ENCODE measurements at places on chromosomes 6 and 20. TPM values are rescaled to one million over a fixed set of nuclear protein-coding genes. Genes with fewer than 3 reads are reported as not detected.
A peak's percentile ranks its signal among the peaks of the same experiment; 100 is the strongest.

DNA sequence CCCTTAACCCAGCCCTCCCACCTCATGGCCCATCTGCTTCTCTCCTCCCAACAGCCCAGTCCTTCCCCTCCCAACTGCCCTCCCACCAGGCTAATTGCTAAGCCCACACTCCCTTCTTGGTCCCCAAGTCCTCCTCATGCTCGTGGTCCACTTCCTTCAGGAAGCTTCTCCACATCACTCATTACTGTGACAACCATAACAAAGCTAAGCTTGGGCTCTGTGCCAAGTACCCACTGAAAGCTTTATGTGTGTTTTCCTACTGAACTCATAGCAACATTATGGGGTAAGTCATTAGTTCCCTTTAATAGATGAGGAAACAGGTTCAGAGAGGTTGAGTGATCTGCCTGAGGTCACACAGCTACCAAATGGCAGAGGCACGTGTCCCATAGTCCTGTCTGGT lies 16.2 kb downstream of the FRS3 start:
- no peak overlapping the region for H3K27ac ChIP-seq
- H3K36me3 ChIP-seq, result no peaks in the 10 kb centered on the region
- DNase-seq, result no peak

DNA sequence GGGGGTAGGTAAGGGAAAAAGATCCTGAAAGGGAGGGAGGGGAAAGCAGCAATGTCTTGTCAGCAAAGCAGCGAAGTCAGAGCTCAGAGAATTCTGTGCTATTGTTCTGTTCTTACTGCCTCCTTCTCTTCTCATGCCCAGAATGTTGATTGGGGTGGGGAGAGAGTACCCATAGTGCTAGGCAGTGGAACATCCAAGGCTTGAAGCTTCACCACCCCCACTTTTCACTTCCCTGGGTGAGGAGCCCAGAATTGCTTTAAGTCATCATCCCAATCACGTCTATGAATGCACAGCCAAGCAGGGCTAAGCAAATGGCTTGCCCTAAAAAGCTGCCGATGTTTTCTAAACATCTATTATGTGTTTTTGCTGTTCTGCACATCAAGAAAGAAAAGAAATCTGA lies 16.5 kb downstream of the REPS1 start:
- H3K27ac ChIP-seq, result no peak overlapping the region
- H3K4me3 ChIP-seq, result no peak overlapping the region
- no peak for DNase-seq

DNA sequence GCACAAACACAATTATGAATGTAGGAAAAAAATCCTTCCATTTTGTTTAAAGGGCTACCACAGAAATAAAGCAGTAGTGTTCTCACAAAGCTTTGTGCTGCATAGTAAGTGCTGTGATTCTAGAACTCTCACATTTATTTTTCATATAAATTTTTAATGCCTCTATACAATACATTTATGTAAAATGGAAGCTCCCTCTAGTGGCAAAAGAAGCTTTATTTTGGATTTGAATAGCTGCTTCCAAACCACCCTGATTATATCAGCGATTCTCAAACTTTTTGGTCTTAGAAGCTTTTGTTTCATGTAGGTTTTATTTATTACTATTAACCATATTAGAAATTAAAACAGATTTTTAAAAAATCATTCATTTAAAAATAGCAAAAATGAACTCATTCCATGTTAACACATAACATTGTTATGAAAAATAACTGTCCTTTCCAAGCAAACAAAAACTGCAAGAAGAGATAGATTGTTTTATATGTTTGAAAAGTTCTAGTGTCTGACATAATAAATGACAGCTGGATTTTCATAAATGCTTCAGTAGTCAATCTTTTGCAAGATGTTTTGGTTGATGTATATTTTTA lies 38.4 kb downstream of the HS3ST5 start:
- no peaks in the 10 kb centered on the region for H3K27me3 ChIP-seq
- H3K27ac ChIP-seq, result no peak overlapping the region
- no peaks in the 10 kb centered on the region for H3K4me1 ChIP-seq
- H3K4me3 ChIP-seq, result no peak overlapping the region

- DNase-seq, result no peak
- no peak overlapping the region for H3K4me3 ChIP-seq
- no peaks in the 10 kb centered on the region for H3K4me1 ChIP-seq
- H3K27ac ChIP-seq, result no peak overlapping the region
- no peaks in the 10 kb centered on the region for H3K27me3 ChIP-seq
Observed at GRCh38 chr6:139927236-139927635, 552.8 kb upstream of the CITED2 start.

- H3K27me3 ChIP-seq, result no peaks in the 10 kb centered on the region
- peaks cover 4% of the 10 kb centered on the region for H3K4me1 ChIP-seq
- no peak overlapping the region for H3K27ac ChIP-seq
- no peak for DNase-seq
- no peak overlapping the region for H3K4me3 ChIP-seq
Observed at GRCh38 chr6:13689511-13690256, 22.0 kb downstream of the RANBP9 start.

- DNase-seq, result no peak
- H3K4me1 ChIP-seq, result no peaks in the 10 kb centered on the region
- H3K27ac ChIP-seq, result no peak overlapping the region
Observed at GRCh38 chr6:68975816-68976215, 340.7 kb downstream of the ADGRB3 start.

GRCh38 chr20:48329676-48330664 lies 497.8 kb downstream of the PREX1 start:
- H3K27ac ChIP-seq, result no peak overlapping the region
- DNase-seq, result no peak
- H3K36me3 ChIP-seq, result no peaks in the 10 kb centered on the region

GRCh38 chr20:47117371-47117770 lies 222.7 kb downstream of the EYA2 start:
- peak overlapping the region; percentile 69 for H3K27ac ChIP-seq
- H3K36me3 ChIP-seq, result no peaks in the 10 kb centered on the region
- H3K27me3 ChIP-seq, result no peaks in the 10 kb centered on the region
- H3K4me1 ChIP-seq, result no peaks in the 10 kb centered on the region

DNA sequence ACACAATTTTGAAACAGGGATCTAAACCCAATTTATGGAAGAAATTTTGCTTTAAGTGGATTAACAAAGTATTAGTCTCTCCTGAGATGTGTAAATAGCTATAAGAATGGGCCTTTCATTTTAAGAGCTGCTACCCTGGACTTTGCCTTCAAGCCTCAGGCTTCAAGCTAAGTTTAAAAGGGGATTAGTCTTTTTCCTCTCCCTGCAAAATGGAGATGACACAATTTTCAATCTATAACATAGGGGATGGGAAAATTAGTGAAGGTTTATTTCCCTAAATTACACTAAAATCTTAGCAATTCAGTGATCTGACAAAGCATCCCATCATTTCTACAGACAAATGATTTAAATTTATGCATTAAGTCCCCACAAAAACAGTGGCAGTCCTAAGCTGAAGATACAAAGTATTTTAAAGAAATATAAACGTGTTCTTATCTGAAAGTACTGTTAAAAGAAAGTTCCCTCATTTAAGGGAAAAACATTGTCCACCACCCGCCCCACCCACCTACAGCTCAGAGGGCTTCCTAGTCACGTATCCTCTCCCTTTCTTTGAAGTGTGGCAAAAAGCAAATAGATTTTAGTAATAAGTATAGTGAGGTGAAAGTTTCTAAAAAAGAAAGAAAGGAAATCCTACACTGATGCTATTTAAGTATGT lies 14.5 kb downstream of the ARHGAP18 start:
- H3K36me3 ChIP-seq, result no peaks in the 10 kb centered on the region
- no peak overlapping the region for H3K4me3 ChIP-seq
- no peak for DNase-seq
- no peaks in the 10 kb centered on the region for H3K4me1 ChIP-seq
- H3K27me3 ChIP-seq, result no peaks in the 10 kb centered on the region

DNA sequence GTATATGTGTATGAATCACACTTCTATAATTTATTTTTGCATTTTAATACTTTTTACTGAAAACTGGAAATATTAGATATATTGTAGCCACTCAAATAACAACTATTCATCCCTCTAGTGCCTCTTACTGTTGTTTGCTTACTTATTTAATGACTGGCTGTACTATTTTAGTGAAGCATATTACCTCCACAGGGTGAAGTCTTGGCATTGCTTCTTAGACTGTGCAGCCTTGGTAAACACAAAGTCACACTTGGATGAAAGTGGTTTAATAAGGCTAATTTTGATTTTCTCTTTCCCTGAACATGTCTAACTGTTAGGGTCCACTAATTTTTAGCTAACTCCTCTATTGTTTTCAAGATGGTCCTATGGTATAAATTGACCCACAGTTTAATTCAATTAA lies 1043.2 kb upstream of the ADGRB3 start:
- no peaks in the 10 kb centered on the region for H3K27me3 ChIP-seq
- H3K4me3 ChIP-seq, result no peak overlapping the region
- no peaks in the 10 kb centered on the region for H3K36me3 ChIP-seq
- H3K4me1 ChIP-seq, result no peaks in the 10 kb centered on the region

- no peaks in the 10 kb centered on the region for H3K4me1 ChIP-seq
- no peaks in the 10 kb centered on the region for H3K36me3 ChIP-seq
- no peak for DNase-seq
- H3K27ac ChIP-seq, result no peak overlapping the region
Observed at GRCh38 chr20:57677584-57677982, 32.2 kb downstream of the PMEPA1 start.

- H3K4me3 ChIP-seq, result no peak overlapping the region
- no peak overlapping the region for H3K27ac ChIP-seq
- no peaks in the 10 kb centered on the region for H3K4me1 ChIP-seq
- H3K36me3 ChIP-seq, result no peaks in the 10 kb centered on the region
Observed at GRCh38 chr6:115819506-115819905, 241.2 kb downstream of the FRK start.

DNA sequence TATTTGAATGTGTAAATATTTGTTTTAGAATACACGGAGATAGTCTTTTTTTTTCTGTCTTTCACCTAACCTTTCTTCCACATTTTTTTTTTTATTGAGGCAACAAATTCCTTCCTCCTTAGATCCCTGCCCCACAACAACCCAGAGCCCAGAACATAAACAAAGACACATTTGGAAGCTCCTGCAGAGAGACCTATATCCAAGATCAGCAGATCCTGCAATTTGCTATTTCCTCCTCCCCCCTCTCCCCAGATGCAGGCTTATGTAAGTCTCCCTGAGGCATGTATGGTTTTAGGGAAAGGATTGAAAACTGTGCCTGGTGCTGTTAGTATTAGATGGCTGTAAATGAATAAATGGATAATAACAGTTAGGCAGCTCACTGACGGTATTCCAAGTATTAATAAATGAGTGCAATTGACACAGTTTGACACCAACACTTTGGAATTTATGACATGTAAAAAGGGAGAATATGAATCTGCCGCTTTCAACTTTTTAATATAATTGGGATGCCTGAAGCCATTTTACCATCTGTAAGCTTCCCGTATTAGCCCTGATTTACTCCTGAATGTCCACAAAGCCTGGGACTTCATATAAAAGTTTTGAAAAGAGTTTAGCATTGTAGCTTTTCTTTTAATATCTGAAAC lies 608.3 kb upstream of the CITED2 start:
- no peak for DNase-seq
- H3K36me3 ChIP-seq, result no peaks in the 10 kb centered on the region
- H3K4me3 ChIP-seq, result no peak overlapping the region
- peaks cover 5% of the 10 kb centered on the region for H3K4me1 ChIP-seq

GRCh38 chr6:155174576-155175211 lies 89.1 kb upstream of the CLDN20 start:
- no peaks in the 10 kb centered on the region for H3K36me3 ChIP-seq
- no peaks in the 10 kb centered on the region for H3K27me3 ChIP-seq
- H3K27ac ChIP-seq, result no peak overlapping the region
- no peak overlapping the region for H3K4me3 ChIP-seq

DNA sequence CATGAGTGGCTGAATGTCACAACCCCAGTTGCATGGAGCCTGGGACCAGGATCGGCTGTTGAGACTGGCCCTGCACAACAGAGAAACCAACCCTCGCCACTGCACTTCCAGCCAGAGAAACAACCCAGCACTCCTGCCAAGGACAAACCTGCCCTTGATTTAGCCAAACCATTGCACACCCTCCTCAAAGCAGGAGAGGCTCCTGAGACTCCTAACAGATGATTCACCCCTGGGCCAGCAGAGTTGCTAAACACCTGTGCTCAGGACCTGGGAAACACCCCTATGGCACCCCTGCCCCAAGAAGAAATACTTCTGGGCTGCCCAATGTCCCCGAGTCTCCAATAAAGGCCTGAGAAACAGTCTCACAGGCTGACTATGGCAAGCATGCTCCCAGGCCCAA lies 17.8 kb downstream of the WDR27 start:
- no peaks in the 10 kb centered on the region for H3K27me3 ChIP-seq
- H3K4me3 ChIP-seq, result no peak overlapping the region
- DNase-seq, result no peak
- no peak overlapping the region for H3K27ac ChIP-seq
- no peaks in the 10 kb centered on the region for H3K4me1 ChIP-seq
- H3K36me3 ChIP-seq, result peaks cover 2% of the 10 kb centered on the region

- no peaks in the 10 kb centered on the region for H3K27me3 ChIP-seq
- no peaks in the 10 kb centered on the region for H3K4me1 ChIP-seq
- no peak overlapping the region for H3K4me3 ChIP-seq
Observed at GRCh38 chr6:54846857-54847674, 495 bp downstream of the FAM83B start.

- H3K27ac ChIP-seq, result peak overlapping the region; percentile 87
- no peak for DNase-seq
- peak overlapping the region; percentile 56 for H3K4me3 ChIP-seq
- H3K4me1 ChIP-seq, result no peaks in the 10 kb centered on the region
Observed at GRCh38 chr6:26215585-26216358, 128.5 kb downstream of the HFE start.

DNA sequence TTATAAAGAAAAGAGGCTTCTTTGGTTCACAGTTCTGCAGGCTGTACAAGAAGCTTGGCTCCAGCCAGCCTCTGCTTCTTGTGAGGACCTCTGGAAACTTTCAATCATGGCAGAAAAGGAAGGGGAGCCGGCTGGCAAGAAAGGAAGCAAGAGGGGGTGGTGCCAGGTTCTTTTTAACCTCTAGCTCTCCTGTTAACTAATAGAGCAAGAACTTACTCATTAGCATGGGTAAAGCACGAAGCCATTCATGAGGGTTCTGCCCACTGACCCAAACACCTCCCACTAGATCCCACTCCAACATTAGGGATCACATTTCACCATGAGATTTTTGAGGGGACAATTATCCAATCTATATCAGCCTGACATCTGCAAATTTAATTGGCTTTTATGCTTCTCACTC lies 347.1 kb downstream of the GRIK2 start:
- H3K27me3 ChIP-seq, result no peaks in the 10 kb centered on the region
- no peak overlapping the region for H3K27ac ChIP-seq
- peaks cover 2% of the 10 kb centered on the region for H3K4me1 ChIP-seq
- no peak overlapping the region for H3K4me3 ChIP-seq
- no peaks in the 10 kb centered on the region for H3K36me3 ChIP-seq
- no peak for DNase-seq

GRCh38 chr6:98900706-98901105 lies 47.0 kb downstream of the FBXL4 start:
- no peak overlapping the region for H3K27ac ChIP-seq
- no peaks in the 10 kb centered on the region for H3K4me1 ChIP-seq
- no peak for DNase-seq

- H3K36me3 ChIP-seq, result no peaks in the 10 kb centered on the region
- no peak overlapping the region for H3K4me3 ChIP-seq
- DNase-seq, result no peak
Observed at GRCh38 chr6:114053791-114054190, 82.8 kb upstream of the HDAC2 start.

The ULBP1 gene
- 0.13 TPM for total RNA-seq

The TSPO2 gene
- not detected for total RNA-seq

The FAXC gene
- total RNA-seq, result 3.8 TPM

The OR5V1 gene
- not detected for total RNA-seq

The ME1 gene
- 10.9 TPM for total RNA-seq

The ID4 gene
- total RNA-seq, result 111 TPM

The HLA-DRB5 gene
- total RNA-seq, result 127 TPM

The ZSCAN31 gene
- total RNA-seq, result 10.9 TPM
